Tibial nerve (tissue), 4 donors: ENCODE measurements at places on chromosomes 5 and 9.

GRCh38 chr9:128412120-128412790, 8.4 kb upstream of the CERCAM start:
- DNase-seq, result peak; percentile 46

DNA sequence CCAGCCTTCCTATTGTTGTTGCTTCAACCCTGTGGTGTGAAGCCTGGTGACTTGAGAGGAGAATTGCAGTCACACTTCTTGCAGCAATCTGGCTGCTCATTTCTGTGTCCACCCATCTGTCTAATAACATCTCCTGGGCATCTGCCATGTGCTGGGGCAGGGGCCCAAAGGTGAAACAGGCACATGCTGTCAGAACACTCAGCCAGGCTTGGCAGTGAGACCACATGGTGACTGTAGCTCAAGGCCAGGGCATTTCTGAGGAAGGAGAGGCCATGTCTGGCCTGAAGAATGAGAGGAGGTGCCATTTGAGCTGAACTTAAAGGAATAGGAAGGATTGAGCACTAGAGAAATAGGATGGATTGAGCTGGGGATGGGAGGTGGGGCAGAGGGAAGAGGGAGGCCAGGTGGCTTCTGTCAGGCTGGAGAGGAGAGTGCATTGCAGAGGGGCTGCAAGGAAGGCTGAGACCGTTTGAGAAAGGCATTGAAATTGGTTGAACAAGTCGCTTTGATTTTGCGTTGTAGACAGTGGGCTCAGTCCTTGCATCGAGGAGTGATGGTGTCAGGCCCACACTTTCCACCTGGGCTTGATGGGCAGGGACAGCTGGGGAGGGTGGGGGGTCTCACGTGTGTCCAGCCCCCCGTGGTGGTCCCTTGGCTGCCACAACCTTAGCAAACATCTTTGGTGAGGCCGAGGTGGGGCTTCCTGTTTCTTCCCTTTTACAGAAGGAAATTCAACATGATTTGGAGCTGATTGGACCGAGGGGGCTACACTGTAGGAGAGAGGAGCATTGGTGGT, 222.4 kb downstream of the CACNA1B start:
- DNase-seq, result no peak

- no peak for DNase-seq
These were observed 31.0 kb upstream of the IL17B start for GRCh38 chr5:149410071-149410470.

GRCh38 chr9:9560382-9561035, 1052.3 kb downstream of the PTPRD start:
- DNase-seq, result no peak

DNA sequence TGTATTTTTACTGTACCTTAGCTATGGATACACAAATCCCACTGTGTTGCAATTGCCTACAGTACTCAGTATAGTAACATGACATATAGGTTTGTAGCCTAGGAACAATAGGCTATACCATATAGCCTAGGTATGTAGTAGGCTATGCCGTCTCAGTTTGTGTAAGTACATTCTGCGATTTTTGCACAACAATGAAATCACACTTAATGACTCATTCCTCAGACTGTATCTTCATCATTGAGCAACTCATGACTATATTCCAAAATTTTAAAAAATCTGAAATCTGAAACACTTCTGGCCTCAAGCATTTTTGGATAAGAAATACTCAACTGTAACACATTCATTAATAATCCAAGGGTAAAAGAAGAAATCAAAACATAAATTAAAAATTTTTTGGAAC, 666.8 kb upstream of the GRAMD2B start:
- no peak for DNase-seq

GRCh38 chr5:151022511-151023018, 2.2 kb downstream of the GPX3 start:
- no peak for DNase-seq

- no peak for DNase-seq
These were observed at the start of gene LRRC14B for GRCh38 chr5:191036-191948. Gene LRRC14B (plus strand): TSS chr5:191495. CDS start chr5:191539, 44 bp downstream.

- no peak for DNase-seq
These were observed 637.2 kb upstream of the ITGA1 start for GRCh38 chr5:52150501-52150900.

DNA sequence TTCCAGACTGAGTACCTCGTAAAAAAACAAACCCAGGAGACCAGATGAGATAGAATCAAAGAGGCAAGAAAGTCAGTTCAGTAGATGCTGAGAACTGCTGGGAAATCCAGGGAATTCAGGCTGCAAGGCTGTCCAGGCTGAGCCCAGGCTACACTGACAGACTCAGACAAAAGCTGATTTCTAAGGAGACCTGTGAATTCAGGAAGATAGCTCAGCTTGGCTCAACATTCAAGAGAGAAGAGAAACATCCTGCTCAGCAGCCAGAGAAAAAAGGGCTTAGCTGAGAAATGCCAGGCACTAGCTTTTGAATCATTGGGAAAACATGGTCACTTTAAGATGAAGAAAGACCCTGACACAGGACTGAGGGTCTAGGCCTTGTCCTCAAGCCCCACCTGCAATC, 118.2 kb upstream of the SLC44A1 start:
- DNase-seq, result no peak

DNA sequence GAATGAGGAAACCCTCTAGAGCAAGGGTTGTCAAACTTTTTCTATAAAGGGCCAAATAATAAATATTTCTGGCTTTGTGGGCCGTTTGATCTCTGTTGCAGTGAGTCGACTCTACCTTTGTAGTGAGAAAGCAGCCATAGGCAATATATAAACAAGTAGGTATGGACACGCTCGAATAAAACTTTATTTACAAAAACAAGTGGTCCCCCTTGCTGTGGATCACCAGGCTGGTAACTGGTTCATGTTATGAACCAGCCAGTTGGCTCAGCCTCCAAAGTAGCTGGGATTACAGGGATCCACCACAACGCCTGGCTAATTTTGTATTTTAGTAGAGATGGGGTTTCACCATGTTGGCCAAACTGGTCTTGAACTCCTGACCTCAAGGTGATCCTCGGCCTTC, 118.5 kb downstream of the GPBP1 start:
- no peak for DNase-seq

DNA sequence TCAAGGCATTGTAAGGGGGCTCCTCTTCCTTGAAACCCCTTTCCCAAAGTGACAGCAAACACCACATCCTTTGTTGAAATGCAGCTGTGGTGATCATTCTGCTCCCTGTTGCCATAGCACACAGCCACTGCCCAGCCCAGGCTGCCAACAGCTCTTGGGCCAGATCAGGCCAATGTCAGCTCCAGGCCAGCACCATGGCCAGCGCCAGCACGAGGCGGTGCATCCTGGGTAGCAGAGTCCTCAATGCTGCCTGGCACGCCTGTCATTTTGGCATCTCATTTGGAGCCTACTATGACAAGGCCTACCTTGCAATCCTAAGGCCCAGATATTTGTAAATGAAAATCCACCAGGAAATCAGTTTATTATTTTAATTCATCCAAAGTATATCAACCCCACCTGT, 390.6 kb downstream of the DNAH5 start:
- DNase-seq, result no peak

- peak; percentile 85 for DNase-seq
These were observed 37.6 kb downstream of the ANKRD33B start for GRCh38 chr5:10601246-10602030.

- no peak for DNase-seq
These were observed 27.6 kb upstream of the ATP6V1G1 start for GRCh38 chr9:114559830-114560513.

GRCh38 chr5:52809884-52810283, 22.2 kb downstream of the ITGA1 start:
- no peak for DNase-seq

DNA sequence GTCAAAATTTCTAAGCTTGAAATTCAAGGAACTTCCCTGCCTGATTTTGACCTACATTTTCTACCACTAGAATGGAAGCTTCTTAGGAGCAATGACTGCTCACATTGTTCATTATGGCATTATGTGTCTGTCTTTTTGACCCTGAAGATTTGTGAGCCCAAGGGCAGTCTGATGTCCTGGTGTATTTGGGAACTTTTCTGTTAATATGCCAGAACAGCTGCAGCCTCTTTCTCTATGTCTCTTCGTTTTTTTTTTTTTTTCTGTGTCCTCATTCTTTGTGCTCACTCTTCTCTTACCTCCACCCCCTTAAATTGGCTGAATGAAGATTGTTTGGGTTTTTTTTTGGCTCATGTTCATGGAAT, 34.8 kb upstream of the TMC1 start:
- DNase-seq, result no peak

GRCh38 chr5:96904054-96904931, 28.0 kb downstream of the ERAP2 start:
- DNase-seq, result no peak

DNA sequence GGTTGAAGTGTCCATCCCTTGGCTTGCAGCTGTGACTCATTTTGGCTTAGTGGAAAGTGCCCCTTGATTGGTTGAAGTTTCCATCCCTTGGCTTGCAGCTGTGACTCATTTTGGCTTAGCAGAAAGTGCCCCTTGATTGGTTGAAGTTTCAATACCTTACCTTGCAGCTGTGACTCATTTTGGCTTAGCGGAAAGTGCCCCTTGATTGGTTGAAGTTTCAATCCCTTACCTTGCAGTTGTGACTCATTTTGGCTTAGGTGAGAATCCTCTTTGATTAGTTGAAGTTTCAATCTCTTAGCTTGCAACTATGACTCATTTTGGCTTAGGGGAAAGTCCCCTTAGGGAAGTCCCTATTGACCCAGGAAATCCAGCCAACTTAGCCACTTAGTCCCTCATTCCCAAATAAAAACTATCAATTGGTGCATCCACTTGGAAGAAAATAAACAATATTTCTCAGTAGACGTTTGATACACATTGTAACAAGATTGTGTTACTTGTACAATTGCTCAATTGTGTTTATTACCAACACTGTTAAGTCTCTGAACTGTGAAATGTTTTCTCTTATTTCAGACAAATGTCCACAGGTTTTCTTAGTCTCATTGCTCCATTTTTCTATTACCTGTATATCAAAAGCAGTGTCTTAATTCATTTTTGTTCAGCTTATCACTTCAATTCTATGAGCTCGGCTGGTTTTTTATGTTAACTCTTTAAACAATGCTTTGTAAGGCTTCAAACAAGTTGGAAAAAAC, 2308.8 kb upstream of the ACO1 start:
- DNase-seq, result no peak

GRCh38 chr5:147998704-147999103, 65.1 kb upstream of the SPINK5 start:
- DNase-seq, result no peak

GRCh38 chr5:57215629-57216195, 41.9 kb downstream of the GPBP1 start:
- DNase-seq, result no peak

GRCh38 chr5:10583663-10584572, 20.0 kb downstream of the ANKRD33B start:
- no peak for DNase-seq

GRCh38 chr5:114416254-114416653, 54.4 kb downstream of the KCNN2 start:
- DNase-seq, result no peak

DNA sequence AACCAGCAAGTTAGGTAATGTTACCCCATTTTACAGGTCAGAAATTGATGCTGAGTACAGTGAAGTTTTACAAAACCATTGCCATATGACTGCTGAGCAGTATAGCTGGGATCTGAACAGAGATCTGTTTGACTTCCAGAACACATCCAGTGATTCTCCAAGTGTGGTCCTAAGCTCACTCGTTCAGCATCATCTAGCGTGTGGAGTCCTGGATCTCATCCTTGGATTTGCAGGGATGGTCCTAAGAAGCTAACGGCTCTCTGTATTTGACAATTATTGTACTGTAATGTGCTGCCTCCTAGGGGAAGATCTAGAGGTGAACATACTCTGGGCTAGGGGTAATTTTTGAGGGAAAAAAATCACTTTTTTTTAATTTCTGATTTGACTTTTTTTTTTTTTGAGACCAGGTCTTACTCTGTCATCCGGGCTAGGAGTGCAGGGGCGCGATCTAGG, 1.4 kb downstream of the SLC26A2 start:
- DNase-seq, result no peak

DNA sequence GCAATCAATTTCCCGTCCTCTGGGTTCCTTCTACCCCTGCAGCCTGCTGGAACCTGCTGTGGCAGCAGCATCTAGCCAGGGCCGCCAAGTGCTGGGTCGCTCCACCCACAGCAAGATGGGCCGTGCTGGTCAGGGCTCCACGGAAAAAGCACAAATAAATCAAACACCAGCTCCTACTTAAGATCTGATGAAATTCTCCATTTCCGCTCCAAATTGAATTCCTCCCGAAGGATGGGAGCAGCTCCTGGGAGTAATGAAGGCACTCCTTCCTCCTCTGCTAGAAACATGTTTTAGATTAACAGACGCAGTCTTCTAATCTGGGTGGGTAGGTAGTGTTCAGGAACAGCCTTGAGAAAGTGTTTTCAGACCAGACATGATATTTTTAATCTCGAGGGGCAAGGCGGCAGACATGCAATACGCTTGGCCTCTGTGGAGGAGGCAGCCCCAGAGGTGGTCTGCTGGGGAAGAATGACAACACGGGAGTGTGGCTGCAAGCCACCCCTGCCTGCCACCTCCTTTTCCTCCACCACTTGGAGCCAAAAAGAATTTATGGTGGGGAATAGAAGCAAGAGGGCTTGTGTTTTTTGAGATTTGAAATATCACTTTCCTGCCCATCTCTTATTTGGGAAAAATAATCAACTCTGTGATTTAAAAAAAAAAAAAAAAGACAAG, 194.1 kb downstream of the AOPEP start:
- DNase-seq, result peak; percentile 57

DNA sequence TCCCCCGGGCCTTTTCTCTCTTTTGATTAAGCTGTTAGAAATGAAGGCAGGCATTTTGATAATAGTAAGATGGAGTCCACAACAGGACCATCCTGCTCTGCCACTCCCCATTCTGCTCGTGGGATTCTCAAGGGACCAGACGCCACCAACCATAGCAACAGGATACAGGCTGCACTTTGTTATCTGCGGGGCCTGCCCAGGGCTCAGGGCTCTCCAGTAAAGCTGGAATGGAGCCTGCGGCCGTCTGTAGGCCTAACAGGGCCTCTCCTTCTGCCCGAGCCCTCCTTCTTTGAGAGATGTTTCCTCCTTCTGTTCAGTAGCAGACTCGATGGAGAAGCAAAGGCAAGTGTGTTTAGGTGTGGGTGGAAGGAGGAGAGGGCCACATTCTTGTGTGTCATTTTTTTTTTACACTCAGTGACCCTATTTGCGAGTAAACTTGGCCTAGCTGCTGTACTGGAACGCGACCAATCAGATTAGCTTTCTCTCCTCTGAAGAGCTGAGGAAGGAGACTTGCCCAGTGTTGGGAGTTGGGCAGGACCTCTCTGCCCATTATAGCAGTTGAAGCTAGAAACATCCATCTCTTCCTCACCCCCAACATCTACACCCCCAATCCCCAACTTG, 8.9 kb upstream of the EPB41L4B start:
- DNase-seq, result no peak

GRCh38 chr5:126515337-126515736, 79.7 kb downstream of the ALDH7A1 start:
- no peak for DNase-seq
